ENCODE measurements at places on chromosomes 5 and 9. TPM values are rescaled to one million over a fixed set of nuclear protein-coding genes. Genes with fewer than 3 reads are reported as not detected.

The FGD3 gene
- 54.6 TPM for total RNA-seq

The CFAP77 gene
- total RNA-seq: not detected

The OLFM1 gene
- not detected for total RNA-seq

The SLIT3 gene
- 0.72 TPM for total RNA-seq

The PKD2L2 gene
- total RNA-seq: not detected

The IL31RA gene
- total RNA-seq: not detected

The ROPN1L gene
- total RNA-seq: 0.22 TPM

The NOL6 gene
- total RNA-seq: 90.8 TPM

The PLEKHG4B gene
- not detected for total RNA-seq

The KIF12 gene
- total RNA-seq: not detected

The IL5 gene
- 84.3 TPM for total RNA-seq

The PCDHGB2 gene
- 0.40 TPM for total RNA-seq

The PCDHA3 gene
- total RNA-seq: not detected

The FOXD4 gene
- 0.20 TPM for total RNA-seq

The OR5C1 gene
- total RNA-seq: not detected

The NMUR2 gene
- not detected for total RNA-seq

The PDE6A gene
- not detected for total RNA-seq

The ARL14EPL gene
- total RNA-seq: not detected

The CCDC183 gene
- not detected for total RNA-seq

The PCDHA6 gene
- not detected for total RNA-seq

The FBP1 gene
- 0.53 TPM for total RNA-seq

The NUTM2G gene
- not detected for total RNA-seq

The LPAR1 gene
- not detected for total RNA-seq

The GHR gene
- not detected for total RNA-seq

The NUDT12 gene
- total RNA-seq: 0.86 TPM

The SH3GL2 gene
- total RNA-seq: not detected

The FAM81B gene
- not detected for total RNA-seq

The FGF1 gene
- total RNA-seq: not detected

The RPP25L gene
- 39.0 TPM for total RNA-seq

The FAM120AOS gene
- total RNA-seq: 42.7 TPM

The C9orf153 gene
- 0.27 TPM for total RNA-seq

The SLC6A7 gene
- not detected for total RNA-seq

The TEX48 gene
- 0.46 TPM for total RNA-seq

The CAVIN4 gene
- 0.26 TPM for total RNA-seq

The ACER2 gene
- 2.7 TPM for total RNA-seq

The SLC46A2 gene
- not detected for total RNA-seq

The CCDC192 gene
- not detected for total RNA-seq

The TMEM174 gene
- total RNA-seq: not detected

The PGM5 gene
- total RNA-seq: not detected

The LRRC19 gene
- total RNA-seq: not detected

The GMCL2 gene
- total RNA-seq: not detected

The ABO gene
- not detected for total RNA-seq

The ECM2 gene
- not detected for total RNA-seq

The PCDHB16 gene
- not detected for total RNA-seq

The CEMIP2 gene
- total RNA-seq: 74.1 TPM

The NHP2 gene
- total RNA-seq: 298 TPM

The MELK gene
- 51.0 TPM for total RNA-seq

The NTNG2 gene
- 2.0 TPM for total RNA-seq

The PNPLA7 gene
- total RNA-seq: 2.0 TPM

The ACTBL2 gene
- not detected for total RNA-seq

The IGIP gene
- 3.7 TPM for total RNA-seq

The PTPN3 gene
- 0.29 TPM for total RNA-seq

Measured in CD8-positive, alpha-beta memory T cell (primary cell).